ENCODE measurements at places on chromosomes 2 and 18.

- no peak for DNase-seq
Measured at GRCh38 chr18:56062931-56063330, 474.9 kb upstream of the TCF4 start.

GRCh38 chr2:32591669-32592463 is 36.0 kb upstream of the TTC27 start:
- DNase-seq = no peak

DNA sequence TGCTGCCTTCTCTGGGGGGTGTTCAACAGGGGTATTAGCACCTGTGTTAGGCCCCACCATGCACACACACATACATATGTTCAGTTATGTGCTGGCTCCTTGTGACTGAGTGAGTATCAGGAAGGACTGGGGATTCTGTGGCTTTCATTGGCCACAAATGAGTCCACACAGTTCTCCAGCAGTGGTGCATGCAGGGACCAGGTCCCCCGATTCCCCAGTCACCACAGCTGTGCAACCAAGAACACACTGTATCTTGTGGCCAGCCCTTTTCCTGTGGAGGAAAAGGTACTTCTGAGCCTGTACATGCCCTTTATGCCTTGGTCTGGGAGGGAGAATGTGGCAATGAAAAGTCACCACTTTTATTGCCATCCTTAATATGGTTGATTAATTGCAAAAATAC is 74.9 kb upstream of the KLF7 start:
- no peak for DNase-seq

GRCh38 chr2:61421611-61422010 is 49.3 kb downstream of the USP34 start:
- DNase-seq = no peak

GRCh38 chr18:59381949-59382348 is 22.9 kb upstream of the LMAN1 start:
- no peak for DNase-seq

DNA sequence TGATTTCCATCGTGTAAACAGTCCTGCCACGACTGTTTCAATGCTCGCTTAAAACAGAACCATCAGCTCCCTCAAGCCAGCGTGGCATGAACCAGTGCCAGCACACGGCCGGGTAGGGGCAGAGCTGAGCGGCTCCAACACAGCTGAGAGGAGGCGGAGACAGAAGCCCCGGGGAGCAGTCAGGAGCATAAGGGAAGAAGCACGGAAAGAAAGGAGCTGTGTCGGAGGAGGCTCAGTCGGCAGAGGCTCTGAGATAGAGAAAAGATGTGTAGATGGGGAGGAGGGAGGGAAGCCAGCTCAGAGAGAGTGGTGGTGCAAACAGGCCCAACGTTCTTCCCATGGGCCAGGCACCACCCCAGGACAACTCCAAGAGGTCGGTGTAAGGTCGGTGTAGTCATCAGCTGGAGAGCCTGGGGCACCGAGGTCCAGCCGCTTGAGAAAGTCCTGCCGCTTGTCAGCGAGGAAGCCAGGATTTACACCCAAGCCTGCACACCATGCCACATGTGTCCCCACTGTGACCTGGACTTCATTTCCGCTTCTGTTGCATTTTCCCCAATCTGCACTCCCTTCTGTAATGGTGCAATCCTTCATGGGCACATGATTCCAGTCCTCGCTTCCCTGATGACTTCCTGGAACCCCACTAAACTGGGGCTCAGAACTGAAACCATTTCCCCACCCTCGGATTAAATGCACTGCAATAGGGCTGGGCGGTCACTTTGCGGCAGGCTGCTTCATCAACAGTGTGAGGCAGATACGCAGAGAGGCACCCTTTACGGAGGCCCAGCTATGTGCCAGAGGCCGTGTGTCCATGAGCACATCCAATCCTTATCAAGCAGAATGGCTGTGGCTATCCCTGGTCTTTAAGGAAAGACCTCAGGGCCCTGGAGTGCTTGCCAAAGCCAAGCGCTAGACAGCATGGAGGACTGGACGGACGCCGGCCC is 43.5 kb downstream of the CYP27C1 start:
- no peak for DNase-seq

DNA sequence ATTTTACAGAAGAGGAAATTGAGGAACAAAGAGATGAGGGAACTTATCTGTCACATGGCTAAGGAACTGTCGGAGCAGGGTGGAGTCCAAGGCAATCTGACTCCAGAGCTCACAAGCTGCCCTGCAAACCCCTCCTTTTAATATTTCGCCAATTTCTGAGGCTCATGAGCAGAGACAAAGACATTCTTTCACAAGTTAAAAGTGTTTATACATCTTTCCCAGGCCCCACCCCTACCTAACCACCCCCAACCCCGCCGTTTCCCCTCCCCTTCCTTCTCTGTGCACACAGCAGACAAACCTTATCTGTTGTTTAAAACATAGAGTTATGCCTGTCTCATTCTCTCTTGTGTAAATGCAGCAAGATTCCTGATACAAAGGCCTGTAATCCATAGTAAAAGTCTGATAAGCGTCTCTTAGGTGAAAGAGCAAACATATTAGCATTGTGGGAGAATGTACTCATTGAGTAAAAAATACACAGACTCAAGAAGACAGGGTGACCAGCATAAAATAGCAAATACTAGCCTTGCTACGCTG is 44.3 kb downstream of the EPHA4 start:
- no peak for DNase-seq

- DNase-seq = no peak
Measured at GRCh38 chr2:134327367-134327766, 73.5 kb downstream of the MGAT5 start.

DNA sequence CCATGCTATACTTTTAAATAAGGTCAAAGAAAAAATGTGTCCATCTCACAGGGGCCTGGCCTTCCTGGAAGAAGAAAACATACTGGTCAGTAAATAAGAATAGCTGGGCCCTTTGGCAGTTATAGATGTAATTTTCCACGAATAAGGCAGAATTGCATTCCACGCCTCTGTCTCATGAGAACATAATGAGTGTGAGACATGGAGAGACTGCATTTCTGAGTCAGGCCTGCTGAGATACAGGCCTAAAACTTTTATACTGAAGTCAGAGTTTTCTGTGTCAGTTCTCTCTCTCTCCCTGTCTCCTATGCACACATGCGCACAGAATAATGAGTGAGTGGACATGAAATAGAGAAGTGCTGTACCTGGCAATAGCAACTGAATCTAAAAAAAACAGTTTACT is 20.4 kb upstream of the IL1R1 start:
- no peak for DNase-seq

DNA sequence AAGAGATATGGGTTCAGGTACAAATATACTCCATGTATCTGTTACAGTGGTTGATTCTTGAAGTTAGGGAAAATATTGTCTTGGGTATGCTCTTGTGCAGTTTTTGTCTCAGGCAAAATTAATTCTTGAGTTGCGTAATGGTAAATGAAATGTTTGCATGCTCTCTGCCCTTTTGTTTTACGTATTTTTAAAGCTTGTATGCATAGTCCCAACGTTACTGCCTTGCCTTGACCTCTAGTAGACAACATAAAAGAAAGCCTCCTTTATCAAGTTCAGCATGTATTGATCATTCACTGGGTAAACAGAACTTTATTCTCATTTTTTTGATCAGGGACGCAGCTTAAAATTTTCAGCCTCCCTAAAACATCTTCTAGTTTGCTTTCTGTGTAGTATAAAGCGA is 283.1 kb downstream of the THSD7B start:
- no peak for DNase-seq

DNA sequence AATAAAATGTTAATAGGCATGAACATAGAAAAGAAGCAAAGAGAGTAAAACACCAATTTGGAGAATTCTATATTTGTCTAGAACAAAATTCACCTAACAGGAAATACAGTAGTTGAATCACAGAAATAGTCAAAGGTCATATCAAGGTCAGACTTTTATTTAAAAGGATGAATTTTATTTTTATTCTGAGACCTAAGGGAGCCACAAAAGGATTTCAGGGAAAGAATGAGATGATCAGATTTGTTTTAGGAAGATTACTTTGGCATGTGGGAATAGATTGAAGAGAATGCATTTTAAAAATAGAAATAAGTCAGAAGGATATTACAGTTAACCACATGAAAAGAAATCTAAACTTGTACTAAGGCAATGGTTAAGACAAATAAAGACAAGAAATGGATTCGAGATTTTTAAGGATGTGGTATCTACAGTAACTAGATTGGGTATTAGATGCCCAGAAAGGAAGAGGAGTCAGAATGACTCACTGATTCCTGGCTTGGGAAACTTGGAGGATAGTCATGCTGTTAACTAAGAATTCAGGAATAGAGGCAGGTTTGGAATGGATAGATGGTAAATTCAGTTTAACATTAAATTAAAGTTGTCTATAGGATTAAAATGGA is 56.0 kb downstream of the METTL4 start:
- DNase-seq = no peak

- no peak for DNase-seq
Measured at GRCh38 chr2:69561101-69561500, 82.4 kb downstream of the AAK1 start.

- DNase-seq = no peak
Measured at GRCh38 chr2:85132834-85133637, at the start of gene TCF7L1. TSS of gene TCF7L1 (plus strand) at chr2:85133392. CDS start at chr2:85133685, 293 bp downstream.

GRCh38 chr2:29233428-29233827 is 118.2 kb downstream of the CLIP4 start:
- no peak for DNase-seq

- DNase-seq = no peak
Measured at GRCh38 chr2:64750001-64750816, 96.5 kb upstream of the SERTAD2 start.

- DNase-seq = no peak
Measured at GRCh38 chr2:36351736-36352349, 3.7 kb upstream of the CRIM1 start.

DNA sequence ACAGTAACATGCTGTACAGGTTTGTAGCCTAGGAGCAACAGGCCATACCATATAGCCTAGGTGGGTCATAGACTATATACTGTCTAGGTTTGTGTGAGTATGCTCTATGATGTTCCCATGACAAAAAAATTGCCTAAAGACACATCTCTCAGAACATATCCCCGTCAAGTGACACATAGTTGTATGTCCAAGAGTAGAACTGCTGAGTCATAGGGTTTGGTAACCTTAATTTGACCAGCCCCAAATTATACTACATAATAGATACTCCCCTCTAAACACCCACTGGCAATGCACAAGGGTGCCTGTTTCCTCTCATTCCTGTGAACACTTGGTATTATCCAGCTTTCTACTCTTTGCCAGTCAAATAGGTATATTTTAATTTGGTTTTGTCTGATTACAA is 161.6 kb downstream of the LCLAT1 start:
- no peak for DNase-seq

GRCh38 chr18:24651434-24651833 is 191.0 kb downstream of the HRH4 start:
- no peak for DNase-seq

DNA sequence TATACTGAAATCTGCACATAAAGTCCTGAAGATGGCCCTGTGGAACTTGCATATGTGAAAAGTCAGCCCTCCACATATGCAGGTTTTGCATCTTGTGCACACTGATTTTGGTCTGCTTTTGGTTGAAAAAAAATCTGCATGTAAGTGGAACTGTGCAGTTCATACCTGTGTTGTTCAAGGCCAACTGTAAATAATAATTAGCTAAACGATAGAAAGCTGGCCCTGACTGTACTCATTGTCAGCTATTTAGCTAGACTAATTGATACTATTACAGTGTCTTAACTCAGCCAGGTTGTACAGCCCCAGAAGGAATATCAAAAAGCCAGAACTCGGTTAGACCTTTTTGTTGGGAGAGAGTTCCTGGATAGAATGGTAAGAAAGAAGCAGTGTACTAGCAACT is 54.5 kb downstream of the EHBP1 start:
- DNase-seq = no peak

DNA sequence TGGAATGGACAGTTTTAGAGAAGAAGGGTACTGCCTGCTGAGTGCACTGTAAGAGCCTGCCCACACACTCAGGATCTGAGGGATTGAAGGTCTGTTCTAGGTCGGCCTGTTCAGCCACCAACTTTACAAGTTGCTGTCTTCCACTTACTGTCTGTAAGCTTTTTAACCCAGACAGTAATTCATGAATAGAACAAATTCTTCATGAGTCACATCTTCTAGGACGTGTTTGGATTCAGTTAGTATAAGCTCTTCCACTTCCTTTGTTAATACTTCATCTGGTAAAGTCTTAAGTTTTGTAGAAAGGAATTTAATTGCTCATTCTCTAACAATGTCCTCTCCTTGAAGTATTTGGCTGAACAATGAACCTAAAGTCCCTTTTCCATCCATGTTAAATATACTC is 74.6 kb downstream of the PDE11A start:
- DNase-seq = no peak

DNA sequence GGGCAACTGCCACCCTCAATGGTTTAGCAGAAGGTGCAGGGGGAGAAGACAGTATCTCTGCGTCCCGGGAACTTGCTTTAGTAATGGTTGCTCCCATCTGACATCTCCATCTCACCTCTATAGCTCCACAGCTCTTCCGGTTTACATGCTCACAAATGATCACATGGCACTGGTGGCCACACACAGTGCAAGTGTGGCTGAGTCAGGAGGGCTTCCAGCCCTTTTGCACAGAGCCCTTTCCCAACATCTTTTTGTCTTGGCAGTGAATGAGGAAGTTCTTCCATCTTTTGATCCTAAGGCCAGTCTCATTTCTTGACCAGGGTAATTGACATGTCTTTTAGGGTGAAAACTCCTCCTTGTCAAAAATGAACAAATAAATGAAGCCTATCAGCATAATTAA is 347.7 kb downstream of the LPIN1 start:
- no peak for DNase-seq

GRCh38 chr2:200705305-200706041 is 106.2 kb upstream of the BZW1 start:
- no peak for DNase-seq

DNA sequence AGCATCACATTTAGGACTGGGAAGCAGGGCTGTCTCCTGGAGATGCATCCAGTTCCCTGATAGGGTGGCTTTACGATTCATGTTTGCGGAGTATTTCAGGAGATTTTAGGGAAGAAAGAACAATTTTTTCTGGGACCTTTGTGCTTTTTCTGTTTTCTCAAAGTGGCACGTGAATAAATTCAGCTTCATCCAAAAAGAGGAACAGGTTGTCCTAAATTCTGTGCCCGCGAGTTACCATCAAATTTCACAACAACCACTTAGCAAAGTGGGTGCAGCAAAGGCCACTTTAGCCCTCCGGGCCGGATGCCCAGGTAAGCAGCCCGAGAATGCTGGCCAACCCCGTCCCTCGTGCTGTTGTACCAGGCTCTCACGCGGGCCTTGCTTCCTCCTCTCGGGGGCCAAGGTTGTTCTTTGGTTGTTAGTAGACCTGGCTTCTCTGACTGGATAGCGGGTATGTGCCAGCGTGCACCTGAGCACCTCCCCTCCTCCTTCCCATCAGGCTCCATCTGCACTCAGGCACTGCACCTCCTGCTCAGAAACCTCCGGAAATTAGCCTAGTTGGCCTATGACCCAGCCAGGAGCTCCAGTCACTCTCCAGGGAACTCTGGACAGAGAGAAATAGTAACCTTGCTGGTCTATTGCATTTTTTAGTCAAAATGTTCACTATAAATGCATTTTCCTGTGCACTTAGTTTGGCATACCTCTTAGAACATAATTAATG is 83.0 kb downstream of the CMPK2 start:
- no peak for DNase-seq

DNA sequence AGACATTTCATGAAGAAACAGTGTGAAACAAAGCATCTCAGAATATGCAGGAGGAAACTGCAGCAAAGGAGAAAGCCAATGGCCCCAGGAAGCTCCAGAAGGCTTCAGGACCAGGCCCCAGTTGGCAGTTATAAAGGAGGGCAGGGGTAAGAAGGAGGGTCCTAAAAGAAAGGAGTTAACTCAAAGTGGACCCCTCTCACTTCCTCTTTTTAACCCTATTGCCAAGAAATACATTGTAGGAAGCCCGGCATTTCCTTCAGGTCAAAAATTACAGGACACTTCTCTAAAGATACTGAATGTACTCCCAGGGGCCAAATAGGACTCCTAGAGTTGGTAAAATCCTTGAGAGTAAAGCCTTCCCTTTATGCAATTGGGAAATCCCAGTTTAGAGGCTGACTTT is 77.1 kb upstream of the TGFA start:
- no peak for DNase-seq
